ENCODE measurements at places on chromosomes 11 and 22. TPM values are rescaled to one million over a fixed set of nuclear protein-coding genes. Genes with fewer than 3 reads are reported as not detected.
A peak's percentile ranks its signal among the peaks of the same experiment; 100 is the strongest.

TRIM6 gene
- polyA plus RNA-seq, result 2.3 TPM

B4GALNT4 gene
- 16.0 TPM for polyA plus RNA-seq

SLC36A4 gene
- 9.6 TPM for polyA plus RNA-seq

MAP6 gene
- 14.7 TPM for polyA plus RNA-seq

FAM76B gene
- 25.8 TPM for polyA plus RNA-seq

PARVG gene
- 2.7 TPM for polyA plus RNA-seq

CRYAB gene
- polyA plus RNA-seq, result 723 TPM

SLC43A3 gene
- 35.7 TPM for polyA plus RNA-seq

PKP3 gene
- 9.7 TPM for polyA plus RNA-seq

CADM1 gene
- 13.4 TPM for polyA plus RNA-seq

PNPLA5 gene
- 0.08 TPM for polyA plus RNA-seq

DUSP8 gene
- polyA plus RNA-seq, result 20.5 TPM

TBRG1 gene
- 24.2 TPM for polyA plus RNA-seq

MS4A3 gene
- 1.4 TPM for polyA plus RNA-seq

VSTM5 gene
- 0.33 TPM for polyA plus RNA-seq

ALDH3B2 gene
- not detected for polyA plus RNA-seq

DNA sequence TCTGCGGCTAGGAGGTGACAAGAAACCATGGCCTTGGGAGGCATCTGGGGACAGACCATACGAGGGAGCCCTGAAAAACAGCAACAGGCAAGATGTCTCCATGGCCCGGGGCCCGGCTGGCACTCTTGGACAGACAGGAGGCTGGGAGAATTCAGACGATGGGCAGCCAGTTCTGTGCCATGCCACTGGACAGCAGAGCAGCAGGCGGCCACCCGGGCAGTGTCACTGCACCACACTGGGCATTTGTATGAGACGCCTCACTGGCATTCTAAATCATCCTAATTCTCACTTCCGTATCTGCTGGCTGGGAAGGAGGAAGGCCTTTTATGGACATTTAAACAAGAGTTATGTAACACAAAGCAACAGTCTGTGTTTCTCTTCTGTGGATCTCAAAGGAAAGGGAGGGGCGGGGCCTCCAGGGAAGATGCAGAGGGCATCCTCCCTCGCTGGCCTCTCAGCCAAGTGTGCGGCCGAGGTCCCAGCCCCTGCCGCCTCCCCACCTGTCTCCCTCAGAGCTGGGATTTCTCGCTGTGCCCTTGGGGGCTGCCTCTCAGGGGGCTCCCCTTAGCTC, 350.3 kb downstream of the SHANK2 start:
- no peak for DNase-seq

- DNase-seq, result no peak
These were observed 318.1 kb upstream of the PITPNB start for GRCh38 chr22:28237112-28237511.

GRCh38 chr11:102157219-102157618, 47.0 kb downstream of the YAP1 start:
- DNase-seq, result peak; percentile 29

DNA sequence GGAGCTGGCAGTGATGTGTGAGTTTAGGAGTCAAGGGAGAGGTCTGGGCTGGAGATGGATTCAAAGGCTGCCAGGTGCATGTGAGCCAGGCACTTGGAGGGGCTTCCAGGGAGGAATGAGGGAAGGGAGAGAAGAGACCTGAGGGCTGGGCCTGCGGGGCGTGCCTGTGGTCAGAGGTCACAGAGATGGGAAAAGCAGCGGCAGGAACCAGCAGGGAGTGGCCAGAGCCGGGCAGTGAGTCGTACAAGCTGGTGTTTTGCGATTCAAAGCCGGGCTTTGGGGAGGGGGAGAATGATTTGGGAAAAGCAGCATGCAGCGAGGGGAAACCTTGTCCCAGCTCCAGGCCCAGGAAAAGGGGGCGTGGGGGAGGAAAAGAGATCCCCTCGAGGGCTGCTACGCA, 96.9 kb upstream of the RTL6 start:
- no peak for DNase-seq

GRCh38 chr11:20881328-20882079, 212.1 kb downstream of the NELL1 start:
- DNase-seq, result no peak

DNA sequence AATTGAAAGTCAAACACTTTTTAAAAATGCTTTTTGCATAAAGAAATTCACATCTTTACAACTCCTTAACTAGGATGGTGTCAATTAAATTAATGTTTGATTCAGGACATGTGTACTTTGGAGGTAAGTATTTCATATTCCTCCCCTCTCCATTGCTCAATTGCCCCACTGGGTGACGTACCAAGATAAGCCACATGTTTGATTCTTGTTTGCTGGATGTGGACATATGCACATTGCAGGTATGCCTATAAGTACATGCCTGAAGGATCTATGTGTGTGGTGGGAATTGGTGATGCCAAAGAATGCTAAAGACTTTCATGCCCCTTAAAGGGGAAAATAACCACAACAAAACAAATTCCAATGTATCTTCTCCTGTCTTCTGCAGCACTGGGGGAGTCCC, 5.8 kb downstream of the CD44 start:
- no peak for DNase-seq

GRCh38 chr11:65538232-65538914, 13.5 kb downstream of the SCYL1 start:
- no peak for DNase-seq

- no peak for DNase-seq
These were observed 134.7 kb upstream of the E2F8 start for GRCh38 chr11:19375440-19375839.

DNA sequence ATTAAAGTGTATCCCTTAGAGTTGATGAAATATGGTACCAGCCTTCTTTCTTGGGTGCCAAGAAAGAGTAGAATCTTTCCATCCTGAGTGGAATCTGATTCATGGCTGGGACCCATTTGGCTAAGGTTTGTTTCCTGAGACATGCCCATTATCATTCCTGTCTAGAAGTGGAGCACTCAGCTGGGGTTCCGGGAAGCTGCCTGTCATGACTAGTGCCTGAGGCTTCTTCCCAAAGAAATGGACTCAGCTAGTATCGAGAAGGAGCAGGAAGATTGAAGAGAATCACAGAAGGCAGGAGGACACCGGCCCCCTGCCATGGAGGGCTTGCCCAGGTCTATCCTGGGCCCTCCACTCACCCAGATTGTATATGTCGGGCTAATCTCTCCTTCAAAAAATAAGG, 57.6 kb downstream of the KREMEN1 start:
- DNase-seq, result no peak

GRCh38 chr22:38313384-38313955, 3.8 kb downstream of the CSNK1E start:
- peak; percentile 70 for DNase-seq

- no peak for DNase-seq
These were observed at the start of gene PLCB3 for GRCh38 chr11:64251016-64251752. TSS of gene PLCB3 (plus strand) at chr11:64251530. CDS start at chr11:64251650, 120 bp downstream.

DNA sequence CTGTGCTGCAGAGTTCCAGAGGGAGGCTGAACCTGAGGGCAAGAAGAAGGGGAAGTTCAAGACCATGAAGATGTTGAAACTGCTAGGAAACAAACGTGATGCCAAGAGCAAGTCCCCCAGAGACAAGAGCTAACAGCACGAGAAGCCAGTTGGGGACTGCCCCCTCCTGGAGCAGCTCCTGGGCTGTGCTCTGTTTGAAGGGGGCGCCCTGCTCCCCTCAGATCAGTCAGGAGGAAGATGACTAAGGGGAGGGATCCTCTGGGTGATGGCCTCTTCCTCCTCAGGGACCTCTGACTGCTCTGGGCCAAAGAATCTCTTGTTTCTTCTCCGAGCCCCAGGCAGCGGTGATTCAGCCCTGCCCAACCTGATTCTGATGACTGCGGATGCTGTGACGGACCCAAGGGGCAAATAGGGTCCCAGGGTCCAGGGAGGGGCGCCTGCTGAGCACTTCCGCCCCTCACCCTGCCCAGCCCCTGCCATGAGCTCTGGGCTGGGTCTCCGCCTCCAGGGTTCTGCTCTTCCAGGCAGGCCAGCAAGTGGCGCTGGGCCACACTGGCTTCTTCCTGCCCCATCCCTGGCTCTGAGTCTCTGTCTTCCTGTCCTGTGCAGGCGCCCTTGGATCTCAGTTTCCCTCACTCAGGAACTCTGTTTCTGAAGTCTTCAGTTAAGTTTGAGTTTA, 12.6 kb downstream of the C22orf23 start:
- DNase-seq, result no peak

- DNase-seq, result no peak
These were observed 764.8 kb upstream of the FAT3 start for GRCh38 chr11:91459840-91460239.

- DNase-seq, result no peak
These were observed 116.3 kb downstream of the STK33 start for GRCh38 chr11:8477680-8478079.

- DNase-seq, result peak; percentile 80
These were observed 24.4 kb downstream of the SREBF2 start for GRCh38 chr22:41857155-41857859.

DNA sequence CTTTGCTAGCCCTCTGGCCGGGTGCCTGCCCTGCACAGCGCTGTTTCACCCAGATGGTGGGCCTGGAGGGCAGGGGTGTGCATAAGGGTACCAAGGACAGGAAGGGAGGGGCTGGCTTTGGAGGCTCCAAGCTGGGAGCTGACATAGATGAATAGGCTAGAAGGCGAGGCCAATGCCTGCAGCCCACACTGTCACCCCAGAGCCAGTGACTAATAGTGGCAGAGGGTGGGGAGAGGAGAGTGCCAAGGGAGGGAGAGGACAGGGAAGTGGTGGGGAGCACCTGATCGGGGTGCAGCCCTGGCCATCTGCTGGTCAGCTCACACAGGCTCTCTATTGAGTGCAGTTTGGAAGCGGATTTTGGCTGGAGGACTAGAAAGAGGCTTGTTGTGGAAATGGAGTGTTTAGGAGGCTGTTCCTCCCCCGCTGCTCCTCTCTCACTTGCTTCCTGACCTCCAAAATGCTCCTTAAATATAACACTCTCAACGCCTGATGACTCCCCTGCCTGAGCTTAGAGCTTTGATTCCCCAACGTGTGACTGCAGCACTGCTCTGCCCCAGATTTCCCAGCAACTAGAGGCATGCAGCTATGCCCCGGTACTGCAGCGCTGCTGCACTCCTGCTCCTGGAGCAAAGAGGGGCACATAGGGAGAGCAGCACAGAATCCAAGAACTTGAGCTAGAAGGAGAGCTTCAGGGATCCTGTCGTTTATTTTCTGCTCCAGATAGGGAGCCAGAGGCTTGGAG, 89.2 kb downstream of the GRAMD1B start:
- no peak for DNase-seq

- no peak for DNase-seq
These were observed 35.0 kb downstream of the PDGFB start for GRCh38 chr22:39209756-39210155.

GRCh38 chr11:111406589-111406988, 27.5 kb upstream of the POU2AF1 start:
- no peak for DNase-seq

DNA sequence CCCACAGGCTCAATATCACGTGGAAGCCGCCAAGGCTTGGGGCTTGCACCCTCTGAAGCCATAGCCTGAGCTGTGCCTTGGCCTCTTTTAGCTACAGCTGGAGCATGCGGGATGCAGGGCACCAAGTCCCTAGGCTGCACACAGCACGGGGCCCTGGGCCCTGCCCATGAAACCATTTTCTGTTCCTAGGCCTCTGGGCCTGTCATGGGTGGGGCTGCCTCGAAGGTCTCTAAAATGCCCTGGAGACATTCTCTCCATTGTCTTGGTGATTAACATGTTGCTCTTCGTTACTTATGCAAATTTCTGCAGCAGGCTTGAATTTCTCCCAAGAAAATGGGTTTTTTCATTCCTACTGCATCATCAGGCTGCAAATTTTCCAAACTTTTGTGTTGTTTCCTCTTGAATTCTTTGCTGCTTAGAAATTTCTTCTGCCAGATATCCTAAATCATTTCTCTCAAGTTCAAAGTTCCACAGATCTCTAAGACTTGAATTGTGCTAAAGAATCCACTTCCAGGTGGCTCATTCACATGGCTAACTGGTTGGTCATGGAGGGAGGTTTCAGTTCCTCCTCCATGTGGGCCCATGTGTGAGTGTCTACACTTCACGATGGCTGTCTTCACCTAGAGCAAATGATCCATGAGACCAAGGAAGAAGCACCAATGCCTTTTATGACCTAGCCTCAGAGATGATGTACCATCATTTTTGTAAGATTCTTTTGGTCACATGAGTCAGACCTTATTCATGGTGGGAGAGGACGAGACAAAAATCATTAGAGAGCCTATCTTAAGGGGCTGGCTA, 7.4 kb upstream of the CREBZF start:
- peak; percentile 54 for DNase-seq

DNA sequence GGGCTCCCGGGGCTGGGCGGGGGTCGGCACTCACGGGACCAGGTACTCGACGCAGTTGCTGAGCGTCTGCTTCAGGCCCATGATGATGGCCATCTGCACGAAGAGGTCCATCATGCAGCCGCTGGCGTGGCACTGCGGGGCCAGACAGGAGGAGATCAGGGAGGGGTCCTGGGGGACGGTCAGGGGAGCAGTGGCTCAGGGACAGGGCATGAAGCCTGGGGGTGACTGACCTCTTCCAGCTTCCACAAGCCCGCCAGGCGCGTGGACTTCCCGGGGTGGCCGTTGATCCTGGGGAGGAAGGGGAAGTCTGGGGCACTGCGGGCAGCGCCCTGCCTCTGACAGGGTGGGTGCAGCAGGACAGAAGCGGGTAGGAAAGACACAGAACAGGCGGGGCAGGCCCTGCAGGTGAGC, 6.1 kb upstream of the SIGIRR start:
- no peak for DNase-seq

- DNase-seq, result no peak
These were observed 12.2 kb upstream of the MFNG start for GRCh38 chr22:37498289-37498909.

- DNase-seq, result no peak
These were observed 130.8 kb downstream of the CEP164 start for GRCh38 chr11:117458275-117459122.

- DNase-seq, result no peak
These were observed 41.4 kb upstream of the SYN3 start for GRCh38 chr22:33099593-33099992.

- DNase-seq, result no peak
These were observed 724.7 kb downstream of the DLG2 start for GRCh38 chr11:84902445-84902844.

DNA sequence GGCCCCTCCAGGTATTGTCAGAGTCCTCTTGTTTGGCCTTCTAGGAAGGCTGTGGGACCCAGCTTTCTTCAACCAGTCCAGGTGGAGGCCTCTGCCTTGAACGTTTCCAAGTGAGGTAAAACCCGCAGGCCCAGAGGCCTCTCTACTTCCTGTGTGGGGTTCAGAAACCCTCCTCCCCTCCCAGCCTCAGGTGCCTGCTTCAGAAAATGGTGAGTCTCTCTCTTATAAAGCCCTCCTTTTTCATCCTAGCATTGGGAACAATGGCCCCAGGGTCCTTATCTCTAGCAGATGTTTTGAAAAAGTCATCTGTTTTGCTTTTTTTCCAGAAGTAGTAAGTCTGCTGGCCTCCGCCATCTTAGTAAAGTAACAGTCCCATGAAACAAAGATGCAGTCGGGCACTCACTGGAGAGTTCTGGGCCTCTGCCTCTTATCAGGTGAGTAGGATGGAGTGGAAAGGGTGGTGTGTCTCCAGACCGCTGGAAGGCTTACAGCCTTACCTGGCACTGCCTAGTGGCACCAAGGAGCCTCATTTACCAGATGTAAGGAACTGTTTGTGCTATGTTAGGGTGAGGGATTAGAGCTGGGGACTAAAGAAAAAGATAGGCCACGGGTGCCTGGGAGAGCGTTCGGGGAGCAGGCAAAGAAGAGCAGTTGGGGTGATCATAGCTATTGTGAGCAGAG, at the start of gene CD3E:
CD3E (plus strand) TSS at position 163 of the 681 bp plus-strand sequence; CDS start at position 386, 223 bp downstream.
- no peak for DNase-seq

- no peak for DNase-seq
These were observed at the start of gene CHRM1 for GRCh38 chr11:62921201-62921572. TSS of gene CHRM1 (minus strand) at chr11:62921363. CDS start at chr11:62911100, 10,263 bp downstream.

Data from muscle of back (tissue), 13 donors.